Left lung (tissue), 14 donors: ENCODE measurements at places on chromosomes 5 and 9. TPM values are rescaled to one million over a fixed set of nuclear protein-coding genes. Genes with fewer than 3 reads are reported as not detected.

GRCh38 chr5:147310059-147310704 lies 75.4 kb downstream of the STK32A start:
- no peak overlapping the region for H3K4me3 ChIP-seq
- H3K27me3 ChIP-seq = no peaks in the 10 kb centered on the region
- peak overlapping the region; percentile 30 for H3K27ac ChIP-seq
- peak; percentile 90 for DNase-seq
- H3K36me3 ChIP-seq = no peaks in the 10 kb centered on the region

DNA sequence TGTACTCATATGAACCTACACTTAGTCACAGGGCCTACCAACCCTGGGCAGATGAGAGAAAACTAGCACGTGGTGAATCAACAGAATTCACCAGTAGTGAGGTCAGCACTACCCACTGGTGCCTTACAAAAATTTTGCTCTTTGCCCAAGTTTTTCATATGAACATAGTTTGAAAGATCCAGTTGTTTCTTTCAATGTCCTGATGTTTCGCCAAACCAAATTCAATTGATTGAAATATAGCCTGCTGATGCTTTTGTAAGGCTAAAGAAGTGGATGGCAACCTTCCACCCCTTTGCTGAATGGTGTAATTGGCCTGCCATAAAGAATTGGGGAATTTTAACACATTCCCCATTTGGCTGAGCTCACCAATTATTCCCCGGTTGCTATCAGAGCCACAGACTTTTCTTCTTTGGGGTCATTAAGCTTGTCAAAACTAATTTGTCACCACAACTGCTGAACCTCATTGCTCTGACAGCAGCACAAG lies 339.2 kb downstream of the GLIS3 start:
- no peak for DNase-seq
- H3K27ac ChIP-seq = no peak overlapping the region
- H3K36me3 ChIP-seq = no peaks in the 10 kb centered on the region
- no peak overlapping the region for H3K4me3 ChIP-seq
- no peaks in the 10 kb centered on the region for H3K27me3 ChIP-seq
- peaks cover 17% of the 10 kb centered on the region for H3K4me1 ChIP-seq

GRCh38 chr5:151741678-151742423 lies 16.6 kb downstream of the ATOX1 start:
- H3K4me3 ChIP-seq = no peak overlapping the region
- peak overlapping the region; percentile 79 for H3K27ac ChIP-seq
- no peak for DNase-seq
- peaks cover 18% of the 10 kb centered on the region for H3K4me1 ChIP-seq

FAM151B gene
- total RNA-seq = 4.7 TPM

GRCh38 chr9:125970340-125970739 lies 223.2 kb downstream of the PBX3 start:
- no peak for DNase-seq
- no peak overlapping the region for H3K4me3 ChIP-seq
- no peaks in the 10 kb centered on the region for H3K36me3 ChIP-seq
- H3K27me3 ChIP-seq = no peaks in the 10 kb centered on the region

SPATA31A3 gene
- total RNA-seq = not detected

C6 gene
- total RNA-seq = 6.1 TPM

GRCh38 chr9:1184146-1184545 lies 134.0 kb downstream of the DMRT2 start:
- no peaks in the 10 kb centered on the region for H3K4me1 ChIP-seq
- no peak for DNase-seq
- no peaks in the 10 kb centered on the region for H3K27me3 ChIP-seq
- no peak overlapping the region for H3K27ac ChIP-seq
- no peak overlapping the region for H3K4me3 ChIP-seq
